ENCODE measurements at places on chromosomes 12 and 14. TPM values are rescaled to one million over a fixed set of nuclear protein-coding genes. Genes with fewer than 3 reads are reported as not detected.

RHOJ gene
- total RNA-seq = 2.8 TPM

GLS2 gene
- total RNA-seq = under 0.01 TPM

PRH2 gene
- not detected for total RNA-seq

PA2G4 gene
- total RNA-seq = 204 TPM

CCDC198 gene
- under 0.01 TPM for total RNA-seq

KRT2 gene
- not detected for total RNA-seq

SLCO1C1 gene
- under 0.01 TPM for total RNA-seq

SIX6 gene
- not detected for total RNA-seq

ANGEL1 gene
- total RNA-seq = 9.3 TPM

HAL gene
- total RNA-seq = under 0.01 TPM

PZP gene
- not detected for total RNA-seq

GALNT6 gene
- total RNA-seq = 3.4 TPM

GALNT9 gene
- 0.19 TPM for total RNA-seq

CLEC4A gene
- not detected for total RNA-seq

EFS gene
- 4.6 TPM for total RNA-seq

Measured in regular cardiac myocyte (primary cell).